RWPE1 (cell line): ENCODE measurements at places on chromosomes 3 and 15.

DNA sequence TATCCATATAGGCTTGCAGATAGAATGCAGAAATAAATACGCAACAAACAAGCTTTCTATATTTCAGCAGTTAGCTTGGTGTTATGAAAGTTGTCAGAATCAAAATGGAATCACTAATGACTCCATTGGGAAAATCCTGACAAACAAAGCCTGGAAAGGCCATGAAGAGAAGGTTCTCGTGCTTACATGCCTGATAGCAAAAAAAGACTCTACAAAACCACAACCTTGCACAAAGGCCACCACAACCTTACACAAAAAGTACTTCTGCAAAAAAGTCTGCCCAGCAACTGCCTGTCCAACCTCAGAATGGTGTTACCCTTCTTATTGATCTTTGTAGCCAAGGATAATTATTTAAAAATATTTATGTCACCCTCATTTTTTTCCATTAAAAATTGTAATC, 14.4 kb upstream of the PLSCR1 start:
- no peak for DNase-seq

GRCh38 chr15:26260517-26261133, 397.5 kb upstream of the ATP10A start:
- DNase-seq = no peak

GRCh38 chr15:52717481-52717880, 38.3 kb upstream of the ATOSA start:
- DNase-seq = no peak

DNA sequence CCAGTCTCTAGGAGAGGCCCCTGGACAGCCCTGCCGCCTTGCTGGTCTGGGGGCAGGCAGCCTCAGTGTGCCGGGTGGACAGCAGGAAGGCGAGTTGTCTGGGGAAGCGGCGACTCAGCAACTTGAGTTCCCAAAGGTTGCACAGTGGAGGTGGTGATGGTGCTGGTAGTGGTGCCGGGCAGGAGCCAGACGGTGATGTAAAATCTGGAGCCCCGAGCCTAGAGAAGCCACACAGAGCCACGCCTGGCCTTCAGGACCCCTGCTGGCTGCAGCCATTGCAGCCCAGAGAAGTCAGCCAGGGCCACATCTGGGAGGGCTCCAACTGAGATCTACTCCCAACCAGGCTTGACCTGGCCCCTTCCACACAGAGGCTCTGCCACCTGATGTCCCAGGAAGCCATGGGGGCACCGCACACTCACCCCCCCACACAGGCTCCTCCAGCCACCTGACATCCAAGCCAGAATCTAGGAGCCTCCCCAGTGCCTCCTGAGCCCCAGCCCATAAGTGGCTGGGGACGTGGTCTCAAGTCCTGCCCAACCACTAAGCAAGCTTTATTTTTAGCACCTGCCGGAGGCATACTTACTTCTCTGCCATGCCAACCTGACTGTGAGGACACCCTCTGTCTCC, 8.8 kb downstream of the C3orf22 start:
- no peak for DNase-seq

GRCh38 chr15:73518876-73519733, 76.1 kb downstream of the REC114 start:
- no peak for DNase-seq

DNA sequence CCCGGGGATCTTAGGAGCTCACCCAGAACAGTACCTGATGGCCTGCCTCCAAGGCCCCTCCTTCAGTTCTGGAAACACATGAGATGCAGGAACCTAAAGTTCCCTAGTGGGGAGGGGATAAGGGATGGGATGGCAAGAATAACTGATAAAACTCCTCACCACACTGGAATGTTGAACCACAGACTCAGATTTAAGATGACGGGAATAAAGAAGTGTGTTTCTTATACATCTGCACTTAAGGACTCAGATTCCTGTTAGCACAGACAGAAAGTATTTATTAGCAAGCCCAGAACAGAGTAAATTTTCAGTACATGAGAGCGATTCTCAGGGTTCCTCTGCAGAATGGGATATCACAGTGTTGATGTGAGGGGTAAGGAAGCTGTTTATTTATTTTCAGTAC, 245.2 kb downstream of the TLE3 start:
- no peak for DNase-seq

GRCh38 chr3:174287705-174288104, 571.4 kb upstream of the NAALADL2 start:
- DNase-seq = no peak

- no peak for DNase-seq
Observed at GRCh38 chr3:123353850-123354233, 95.0 kb downstream of the ADCY5 start.

DNA sequence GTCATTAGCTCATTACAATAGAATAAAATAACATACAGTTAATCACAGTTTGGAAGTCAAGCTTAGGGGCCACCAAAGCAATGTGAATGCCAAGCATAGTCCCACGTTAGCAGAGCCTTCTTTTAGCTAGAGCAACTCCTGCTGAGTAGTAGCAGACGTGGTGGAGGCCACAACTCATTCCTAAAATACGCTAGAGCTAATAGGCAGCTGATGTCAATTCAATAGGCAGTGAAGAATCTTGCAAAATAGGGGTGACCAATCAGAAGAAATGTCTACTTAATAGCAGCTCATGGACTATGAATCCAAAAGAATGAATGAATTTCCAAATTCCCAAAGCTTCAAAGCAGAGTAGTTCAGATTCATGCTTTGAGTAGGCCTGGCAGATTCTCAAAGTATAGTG, 292.9 kb upstream of the RORA start:
- DNase-seq = no peak

GRCh38 chr3:142244056-142244455, 18.7 kb upstream of the GK5 start:
- DNase-seq = no peak

DNA sequence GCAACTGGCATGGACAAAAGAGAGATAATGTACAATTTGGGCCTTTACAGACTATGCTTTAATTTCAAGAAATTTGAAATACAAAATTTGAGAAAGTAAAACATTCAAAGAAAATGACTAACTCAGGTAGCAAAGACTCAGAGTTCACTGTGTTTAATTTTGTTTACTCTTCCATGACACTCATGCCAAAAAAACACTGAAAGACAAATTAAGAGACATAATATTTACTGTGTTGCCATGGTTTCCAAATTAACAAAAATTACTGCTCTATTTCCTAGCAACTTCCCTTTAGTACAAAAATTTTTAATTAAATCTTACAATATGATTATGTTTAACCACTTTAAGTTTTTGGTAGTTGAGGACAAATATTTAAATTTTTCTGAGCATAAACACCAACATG, 29.6 kb downstream of the LRRFIP2 start:
- DNase-seq = no peak

DNA sequence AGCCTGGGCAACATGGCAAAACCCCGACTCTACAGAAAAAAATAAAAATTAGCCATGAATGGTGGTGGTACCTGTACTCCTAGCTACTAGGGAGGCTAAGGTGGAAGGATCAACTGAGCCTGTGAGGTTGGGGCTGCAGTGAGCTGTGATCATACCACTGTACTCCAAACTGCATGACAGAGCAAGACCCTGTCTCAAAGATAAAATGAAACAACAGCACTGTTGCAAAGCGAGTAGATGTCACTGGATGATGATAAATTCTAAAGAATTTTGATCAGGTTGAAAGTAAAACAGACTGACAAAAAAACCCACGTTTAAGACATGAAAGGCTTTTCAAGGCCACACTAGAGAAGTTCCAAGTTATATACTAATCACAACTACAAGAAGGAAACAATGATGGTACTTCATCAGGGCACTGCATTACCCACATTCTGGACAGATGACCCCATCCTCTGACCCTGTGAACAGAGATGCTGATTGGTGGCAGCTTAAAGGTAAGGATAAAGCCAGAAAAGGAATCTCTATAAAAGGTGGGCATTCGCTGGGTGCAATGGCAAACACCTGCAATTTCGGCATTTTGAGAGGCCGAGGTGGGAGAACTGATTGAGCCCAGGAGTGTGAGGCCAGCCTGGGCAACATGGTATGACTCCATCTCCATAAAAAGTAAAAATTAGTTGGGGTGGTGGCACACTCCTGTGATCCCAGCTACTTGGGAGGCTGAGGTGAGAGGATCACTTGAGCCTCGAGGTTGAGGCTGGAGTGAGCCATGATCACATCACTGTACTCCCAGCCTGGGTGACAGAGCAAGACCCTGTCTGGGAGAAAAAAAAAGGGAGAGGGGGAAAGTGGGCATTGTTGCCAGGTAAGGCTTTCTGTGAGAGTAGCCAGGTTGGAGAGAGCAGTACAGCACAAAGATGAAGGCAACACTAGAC, 59.2 kb downstream of the TBL1XR1 start:
- no peak for DNase-seq

- DNase-seq = peak; percentile 30
Observed at GRCh38 chr15:31439328-31439727, 112.7 kb downstream of the KLF13 start.

DNA sequence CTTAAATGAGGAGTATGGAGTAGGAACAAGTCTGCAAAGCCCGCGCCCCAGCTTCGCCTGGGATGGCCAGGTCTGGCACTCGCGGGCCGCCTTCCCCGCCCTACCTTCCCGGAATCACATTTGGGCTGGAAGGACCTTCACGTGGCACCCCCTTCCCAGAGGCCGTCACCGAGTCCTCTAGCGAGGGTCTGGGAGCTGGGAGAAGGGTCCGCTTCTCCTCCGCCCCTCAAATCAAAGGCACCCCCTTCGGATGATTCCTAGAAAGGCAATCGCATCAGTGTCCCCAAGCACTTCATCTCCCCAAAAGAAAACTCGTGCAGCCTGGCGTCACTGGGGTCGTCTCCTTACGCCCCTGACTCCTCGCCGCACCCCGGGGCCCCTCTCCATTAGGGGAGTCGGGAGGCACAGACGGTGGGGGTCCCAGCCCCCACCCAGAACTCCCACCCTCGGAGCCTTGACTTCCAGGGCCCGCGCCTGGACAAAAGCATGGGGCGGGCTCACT, 380 bp downstream of the MYLK start:
- no peak for DNase-seq

DNA sequence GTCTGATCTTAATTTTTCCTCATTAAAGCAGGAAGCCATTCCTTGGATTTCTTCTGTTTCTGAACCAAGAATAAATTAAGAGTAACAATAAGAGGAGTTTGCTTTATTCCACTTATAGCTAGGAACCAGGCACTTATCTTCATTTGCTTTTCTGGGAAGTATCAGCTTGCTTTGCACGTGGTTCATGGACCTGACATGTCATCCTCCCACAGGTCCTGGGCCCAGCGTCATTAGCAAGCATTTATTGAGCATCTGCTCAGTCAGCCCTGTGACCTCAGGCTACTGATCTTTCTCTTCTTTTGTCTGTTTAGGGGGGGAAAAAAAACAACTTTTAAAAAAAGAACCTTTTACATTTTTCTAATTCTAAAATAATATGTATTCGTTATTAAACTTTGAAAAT, 34.7 kb upstream of the CRTC3 start:
- DNase-seq = no peak

DNA sequence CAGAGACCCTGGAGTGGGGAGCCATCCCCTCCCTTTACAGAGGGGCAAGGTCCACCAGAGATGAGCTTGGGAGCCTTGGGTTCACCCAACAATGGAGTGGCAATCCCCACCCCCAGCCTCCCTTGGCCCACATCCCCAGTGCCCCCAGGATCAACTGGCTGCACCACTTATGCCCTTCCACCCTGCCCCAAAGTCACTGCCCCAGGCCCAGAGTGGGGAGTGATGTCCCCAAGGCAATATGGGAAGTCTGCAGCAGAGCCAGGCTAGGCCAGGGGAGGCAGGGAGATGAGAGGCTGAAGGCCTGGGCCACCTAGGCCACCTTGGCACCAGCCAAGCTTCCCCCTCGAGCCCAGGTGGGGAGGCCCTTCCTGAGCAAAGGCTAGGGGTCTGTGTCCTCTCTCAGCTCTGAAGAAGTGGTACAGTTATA, 145.5 kb downstream of the SMAD6 start:
- no peak for DNase-seq

DNA sequence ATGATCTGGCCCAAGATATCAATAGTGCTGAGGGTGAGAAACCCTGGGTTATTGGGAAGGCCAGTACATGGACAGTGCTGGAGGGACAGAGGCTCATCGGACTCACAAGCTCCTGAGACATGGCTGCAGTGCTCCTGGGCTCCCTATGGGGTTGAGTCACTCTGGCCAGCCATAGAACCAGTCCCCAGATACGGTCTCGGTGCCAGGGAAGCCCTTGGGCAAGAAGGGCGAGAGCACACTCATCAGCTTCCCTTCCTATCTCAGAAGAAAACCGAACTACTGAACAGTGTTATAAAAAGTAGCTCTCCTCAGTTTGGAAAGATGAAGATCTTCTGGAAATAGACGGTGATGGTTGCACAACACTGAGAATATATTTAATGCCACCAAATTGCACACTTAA, 34.4 kb downstream of the POC1A start:
- DNase-seq = no peak

DNA sequence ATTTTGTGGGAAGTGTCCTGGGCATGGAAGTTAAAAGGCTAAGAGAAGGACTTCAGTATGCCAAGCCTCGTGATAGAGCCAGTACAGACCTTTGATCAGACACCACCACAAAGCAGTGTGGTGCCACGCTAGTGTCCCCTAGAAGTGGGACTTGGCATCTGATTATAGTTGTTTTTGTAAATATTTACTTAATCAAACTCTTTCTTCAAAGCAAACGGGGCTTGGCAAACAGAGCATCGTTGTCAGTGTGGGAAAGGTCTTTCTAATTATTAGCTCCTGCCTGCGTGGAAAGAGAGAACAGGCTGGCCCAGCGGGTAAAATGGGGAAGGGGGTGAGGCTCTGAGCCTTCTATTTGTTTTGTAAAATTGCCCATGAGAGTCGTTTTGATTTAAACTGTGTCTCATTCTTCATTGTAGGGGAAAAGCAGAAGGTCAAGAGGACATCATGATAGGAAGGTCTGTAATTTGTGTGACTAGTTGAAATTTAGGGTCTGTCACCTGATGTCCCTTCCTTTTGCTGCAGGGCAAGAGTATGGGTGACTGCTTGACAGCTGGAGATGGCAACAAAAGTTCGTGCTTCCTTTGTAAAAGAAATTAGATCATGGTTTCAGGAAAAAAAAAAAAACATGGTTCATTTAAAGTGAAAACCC, 105.0 kb downstream of the IQCH start:
- no peak for DNase-seq

GRCh38 chr3:53382106-53382505, 34.8 kb upstream of the DCP1A start:
- DNase-seq = no peak

DNA sequence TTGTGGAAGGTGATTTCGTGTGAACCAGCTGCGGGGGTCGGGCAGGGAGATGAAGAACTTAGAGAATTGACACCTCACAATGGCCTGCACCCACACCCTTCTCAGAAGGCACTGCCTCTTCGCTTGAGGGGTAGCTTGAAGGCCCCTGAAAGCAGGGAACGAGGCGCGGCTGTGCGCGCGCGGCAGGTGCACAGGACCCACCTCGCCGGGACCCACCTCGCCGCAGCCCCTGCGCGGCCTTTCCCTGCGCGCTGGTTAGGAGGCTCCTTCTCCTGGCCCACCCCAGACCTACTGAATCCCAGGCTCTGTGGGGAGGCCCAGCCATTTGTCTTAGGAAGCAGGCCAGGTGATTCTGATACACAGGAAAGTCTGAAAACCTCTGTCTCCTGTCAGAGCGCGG, 46.2 kb upstream of the ATP10A start:
- DNase-seq = no peak
